ENCODE measurements at places on chromosomes 11 and 22. TPM values are rescaled to one million over a fixed set of nuclear protein-coding genes. Genes with fewer than 3 reads are reported as not detected.

- no peak overlapping the region for H3K4me3 ChIP-seq
- H3K36me3 ChIP-seq: no peaks in the 10 kb centered on the region
- H3K27me3 ChIP-seq: no peaks in the 10 kb centered on the region
- no peak overlapping the region for H3K27ac ChIP-seq
- no peak for DNase-seq
- no peaks in the 10 kb centered on the region for H3K4me1 ChIP-seq
These were observed 67.8 kb upstream of the ARHGAP32 start for GRCh38 chr11:129259931-129260348.

The FGF4 gene
- not detected for total RNA-seq

GRCh38 chr11:20249796-20250195 is 89.5 kb upstream of the DBX1 start:
- H3K4me3 ChIP-seq: no peak overlapping the region
- no peaks in the 10 kb centered on the region for H3K36me3 ChIP-seq
- H3K4me1 ChIP-seq: no peaks in the 10 kb centered on the region

GRCh38 chr11:110919241-110919922 is 207.1 kb upstream of the ARHGAP20 start:
- H3K4me3 ChIP-seq: no peak overlapping the region
- no peak overlapping the region for H3K27ac ChIP-seq
- H3K36me3 ChIP-seq: no peaks in the 10 kb centered on the region

The UPK3A gene
- not detected for total RNA-seq

The VPREB3 gene
- total RNA-seq: not detected

DNA sequence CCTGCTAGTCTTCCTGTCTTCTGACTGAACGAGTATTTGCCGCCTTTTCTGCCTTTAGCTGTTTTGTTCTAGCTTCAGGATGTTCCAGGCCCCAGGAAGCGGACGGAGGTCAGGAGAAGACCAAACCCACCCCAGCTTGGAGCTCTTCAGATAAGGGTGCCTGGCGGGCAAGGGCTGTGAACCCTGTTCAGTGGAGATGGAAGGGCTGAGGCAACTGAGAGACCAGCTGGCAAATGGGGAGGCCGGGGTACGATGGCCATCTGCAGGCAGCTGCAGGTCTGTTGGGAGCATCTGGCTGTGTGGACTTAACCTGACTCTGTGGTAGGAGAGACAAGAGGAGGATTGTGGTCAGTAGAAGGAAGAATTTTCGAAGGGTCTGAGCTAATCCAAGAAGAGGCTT is 95.6 kb downstream of the CHST1 start:
- no peaks in the 10 kb centered on the region for H3K4me1 ChIP-seq
- peaks cover 19% of the 10 kb centered on the region for H3K27me3 ChIP-seq
- no peak for DNase-seq
- H3K27ac ChIP-seq: no peak overlapping the region
- no peaks in the 10 kb centered on the region for H3K36me3 ChIP-seq

DNA sequence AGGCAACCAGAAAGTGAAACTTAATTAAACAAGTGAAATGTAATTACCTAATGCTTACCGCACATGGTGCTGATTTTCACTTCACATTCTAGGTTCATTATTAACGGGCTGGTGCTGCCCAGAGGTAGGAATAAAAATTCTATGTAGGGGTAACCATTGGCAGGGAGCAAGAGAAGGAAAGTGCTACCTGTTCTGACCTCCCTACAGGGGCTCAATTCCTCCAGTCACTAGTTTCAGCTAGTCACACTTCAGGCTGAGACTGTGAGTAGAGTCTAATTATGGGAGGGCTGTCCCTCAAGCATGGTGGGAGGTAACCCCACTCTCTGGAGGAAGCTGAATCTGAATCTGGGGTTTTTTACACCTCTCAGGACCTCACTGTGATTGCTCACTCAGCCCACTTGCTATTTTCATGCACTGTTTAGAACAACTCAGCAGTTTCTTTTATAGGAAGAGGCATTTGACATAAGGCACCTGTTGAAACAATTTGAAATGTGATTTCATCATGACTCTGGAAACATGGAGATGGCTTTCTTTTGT is 75.4 kb downstream of the MAML2 start:
- no peak overlapping the region for H3K4me3 ChIP-seq
- H3K27me3 ChIP-seq: no peaks in the 10 kb centered on the region
- DNase-seq: no peak
- no peak overlapping the region for H3K27ac ChIP-seq
- H3K4me1 ChIP-seq: peaks cover 25% of the 10 kb centered on the region

- H3K27ac ChIP-seq: no peak overlapping the region
- H3K36me3 ChIP-seq: no peaks in the 10 kb centered on the region
- H3K4me3 ChIP-seq: no peak overlapping the region
- H3K4me1 ChIP-seq: peaks cover 33% of the 10 kb centered on the region
- H3K27me3 ChIP-seq: no peaks in the 10 kb centered on the region
These were observed 40.6 kb downstream of the PARVA start for GRCh38 chr11:12417691-12418611.

DNA sequence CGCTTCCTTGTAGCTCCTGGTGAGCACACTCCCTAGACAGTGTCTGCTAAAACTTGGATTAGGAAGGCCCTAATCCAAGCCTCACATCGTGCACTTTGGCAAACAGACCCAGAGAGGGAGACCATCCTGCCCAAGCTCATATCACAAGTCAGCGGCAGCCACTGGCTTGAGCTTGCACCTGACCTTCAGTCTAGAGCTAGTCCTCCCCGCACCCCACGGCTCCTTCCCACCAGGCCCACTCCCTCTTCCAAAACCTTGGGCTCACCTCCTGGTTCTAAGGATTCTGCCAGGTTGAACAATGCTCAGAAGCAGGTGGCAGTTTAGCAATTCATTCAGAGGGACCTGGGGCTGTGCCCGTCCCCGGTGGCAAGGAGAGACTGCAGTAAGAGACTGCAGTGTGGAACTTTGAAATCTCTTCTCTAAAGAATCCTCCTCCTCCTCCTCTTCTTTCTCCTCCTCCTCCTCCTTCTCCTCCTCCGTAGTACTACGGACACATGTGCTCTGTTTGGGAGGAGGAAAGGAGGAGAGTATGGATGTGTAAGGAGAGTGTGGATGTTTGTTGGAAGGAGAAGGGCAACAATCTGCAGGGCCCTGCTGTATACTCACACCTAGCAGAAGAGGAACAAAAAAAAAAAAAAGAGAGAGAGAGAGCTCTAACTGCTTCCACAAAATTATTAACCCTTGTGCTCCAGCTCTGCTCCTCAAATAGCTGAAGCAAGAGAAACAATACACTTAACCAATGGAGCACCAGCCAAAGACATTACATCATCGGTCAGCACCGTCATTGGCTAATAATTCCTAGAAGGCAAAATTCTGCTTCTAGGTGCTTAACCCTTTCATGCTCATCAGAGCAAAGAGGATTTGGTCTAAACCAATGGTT is 6.0 kb downstream of the SYN3 start:
- no peak for DNase-seq
- H3K27me3 ChIP-seq: peaks cover 33% of the 10 kb centered on the region
- H3K36me3 ChIP-seq: no peaks in the 10 kb centered on the region
- H3K27ac ChIP-seq: no peak overlapping the region

The MYOD1 gene
- not detected for total RNA-seq

GRCh38 chr11:115580927-115581680 is 76.9 kb upstream of the CADM1 start:
- no peaks in the 10 kb centered on the region for H3K36me3 ChIP-seq
- no peaks in the 10 kb centered on the region for H3K27me3 ChIP-seq
- no peak overlapping the region for H3K27ac ChIP-seq
- no peaks in the 10 kb centered on the region for H3K4me1 ChIP-seq
- no peak for DNase-seq

The DUSP8 gene
- 0.82 TPM for total RNA-seq

The BSCL2 gene
- 138 TPM for total RNA-seq

DNA sequence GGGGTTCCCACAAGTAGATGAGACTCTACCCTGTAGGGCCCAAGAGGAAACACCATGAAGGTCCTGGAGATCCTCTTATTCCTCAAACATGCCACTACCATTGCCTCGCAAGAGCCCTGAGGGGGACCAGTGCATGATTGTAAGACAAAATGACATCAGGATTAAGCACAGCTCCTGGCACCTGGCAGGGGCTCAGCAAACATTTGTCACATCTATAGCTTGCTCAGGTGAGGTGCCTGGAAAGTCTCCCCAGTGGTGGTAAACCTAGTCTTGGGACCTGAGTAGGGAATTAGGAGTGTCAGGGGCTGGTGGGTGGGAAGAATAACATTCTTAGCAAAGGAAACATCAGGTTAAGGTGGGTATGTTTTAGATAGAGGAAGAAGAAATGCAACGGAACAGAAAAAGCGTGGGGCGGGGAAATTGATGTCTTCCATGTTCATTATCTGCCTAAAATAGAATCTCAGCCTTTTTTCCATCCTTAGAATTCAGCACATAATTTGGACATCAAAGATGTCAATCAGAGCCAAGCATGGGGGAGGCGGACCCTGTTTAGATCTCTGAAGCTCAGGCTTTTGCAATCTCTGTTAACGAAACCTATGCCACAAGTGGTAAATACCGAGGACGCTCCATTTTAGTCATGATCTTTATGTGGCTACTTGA is 924 bp downstream of the YPEL1 start:
- H3K4me1 ChIP-seq: peaks cover 34% of the 10 kb centered on the region
- H3K4me3 ChIP-seq: peak overlapping the region; percentile 87
- no peaks in the 10 kb centered on the region for H3K27me3 ChIP-seq
- no peak for DNase-seq
- no peak overlapping the region for H3K27ac ChIP-seq

DNA sequence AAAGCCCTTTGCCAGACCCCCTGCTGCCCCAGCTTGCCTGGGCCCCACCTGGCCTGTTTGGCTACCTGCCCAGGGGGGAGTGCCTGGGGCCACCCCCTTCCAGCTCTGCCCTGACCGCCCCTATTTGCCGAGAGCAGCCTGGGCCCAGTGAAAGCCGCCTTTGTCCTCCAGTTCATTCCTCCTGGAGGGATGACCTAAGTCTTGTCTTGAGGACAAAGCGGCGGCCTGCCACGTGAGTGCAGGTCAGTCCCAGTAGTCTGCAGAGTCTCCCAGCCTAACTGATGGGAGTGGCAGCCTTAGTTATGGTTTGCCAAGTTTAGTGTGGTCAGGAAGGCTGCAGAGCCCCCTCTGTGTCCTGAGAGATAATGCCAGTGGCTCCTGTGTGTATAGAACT is 115.9 kb upstream of the CRYBB3 start:
- no peaks in the 10 kb centered on the region for H3K4me1 ChIP-seq
- no peak overlapping the region for H3K27ac ChIP-seq
- 0 out of 2 replicates have a peak, but pooled peaks cover 3% of the 10 kb centered on the region for H3K27me3 ChIP-seq
- no peak for DNase-seq
- H3K4me3 ChIP-seq: no peak overlapping the region

DNA sequence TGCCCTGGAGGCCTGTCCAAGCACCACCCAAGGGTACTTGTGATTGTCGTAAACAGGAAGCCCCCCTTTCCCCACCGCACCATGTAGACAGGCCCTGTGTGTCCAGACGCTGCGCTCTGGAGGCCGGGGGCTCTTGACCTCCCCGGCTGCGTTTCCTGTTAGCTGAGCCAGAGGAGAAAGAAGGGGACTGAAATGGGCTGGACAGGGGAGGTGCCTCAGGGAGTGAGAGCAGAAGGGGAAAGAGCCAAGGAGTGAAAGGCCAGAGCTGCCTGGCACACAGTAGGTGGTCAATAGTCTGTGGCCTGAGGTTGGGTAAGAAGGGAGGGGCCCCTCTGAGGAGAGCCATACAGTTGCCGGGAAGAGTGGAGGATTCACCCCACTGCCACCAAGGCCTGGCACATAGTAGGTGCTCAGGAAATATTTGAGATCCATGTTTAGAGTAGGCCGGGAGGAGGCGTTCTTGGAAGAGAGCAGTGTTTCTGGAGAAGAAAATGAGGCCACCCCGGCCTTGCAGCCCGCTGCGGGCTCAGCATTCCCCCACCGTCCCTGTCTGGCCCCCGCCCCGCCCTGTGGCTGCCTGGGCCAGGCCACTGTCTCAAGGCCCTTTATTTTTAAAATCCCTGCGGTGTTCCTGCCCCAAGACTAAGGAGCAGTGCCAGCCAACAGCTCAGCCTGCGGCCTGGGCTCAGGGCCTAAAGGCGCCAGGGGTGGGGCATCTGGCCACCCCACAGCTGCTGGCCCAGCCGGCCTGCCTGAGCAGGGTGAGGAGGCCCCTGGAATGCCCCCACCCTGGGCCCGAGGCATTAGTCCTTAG is 13.6 kb upstream of the CDC42EP1 start:
- H3K36me3 ChIP-seq: no peaks in the 10 kb centered on the region
- H3K27me3 ChIP-seq: no peaks in the 10 kb centered on the region
- peak overlapping the region; percentile 26 for H3K4me3 ChIP-seq
- DNase-seq: peak; percentile 69
- H3K27ac ChIP-seq: peak overlapping the region; percentile 87
- peaks cover 30% of the 10 kb centered on the region for H3K4me1 ChIP-seq

- H3K4me3 ChIP-seq: no peak overlapping the region
- no peaks in the 10 kb centered on the region for H3K27me3 ChIP-seq
- no peak overlapping the region for H3K27ac ChIP-seq
These were observed 43.4 kb upstream of the NNMT start for GRCh38 chr11:114252767-114253166.

The SLC22A8 gene
- total RNA-seq: not detected

The OR52H1 gene
- not detected for total RNA-seq

DNA sequence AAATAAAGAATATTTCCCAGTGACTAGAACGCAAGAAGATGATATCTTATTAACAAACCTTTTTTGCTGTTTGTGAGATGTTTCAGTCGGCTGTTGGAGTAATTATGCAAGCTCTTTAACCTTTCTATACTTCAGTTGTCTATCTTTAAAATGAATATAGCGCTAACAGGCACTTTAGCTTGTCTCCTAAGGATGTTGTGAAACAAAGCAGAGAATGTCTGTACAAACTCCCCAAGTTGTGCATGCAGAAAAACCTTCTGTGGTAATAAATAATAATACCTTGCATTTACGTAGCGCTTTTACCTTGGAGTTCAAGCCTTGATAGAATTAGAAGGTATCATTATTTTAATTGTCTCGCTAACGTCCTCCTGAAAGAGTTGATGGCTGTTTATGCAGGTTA is 1.9 kb upstream of the KDM2A start:
- no peak overlapping the region for H3K4me3 ChIP-seq
- no peak overlapping the region for H3K27ac ChIP-seq
- H3K27me3 ChIP-seq: no peaks in the 10 kb centered on the region
- peaks cover 25% of the 10 kb centered on the region for H3K4me1 ChIP-seq

DNA sequence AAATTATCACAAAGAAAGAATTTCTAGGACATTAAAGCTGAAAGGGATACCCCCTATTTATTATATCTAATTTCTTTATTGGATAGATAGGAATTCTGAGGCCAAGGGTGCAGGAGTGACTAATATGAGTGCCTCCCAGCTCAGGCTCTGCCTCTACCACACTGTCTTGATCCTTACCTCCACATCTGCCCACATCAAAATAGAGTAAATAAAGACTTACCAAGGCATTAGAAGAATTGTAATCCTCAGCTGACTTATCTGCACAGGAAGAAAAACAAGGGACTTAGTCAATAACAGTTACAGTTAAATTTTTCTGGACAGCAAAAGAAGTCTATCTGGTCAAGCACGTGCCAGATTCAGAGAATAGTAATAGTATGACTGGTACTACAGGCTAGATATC is 72.6 kb upstream of the GDPD4 start:
- no peaks in the 10 kb centered on the region for H3K4me1 ChIP-seq
- H3K36me3 ChIP-seq: no peaks in the 10 kb centered on the region
- no peak overlapping the region for H3K27ac ChIP-seq
- no peak for DNase-seq
- H3K27me3 ChIP-seq: no peaks in the 10 kb centered on the region
- H3K4me3 ChIP-seq: no peak overlapping the region
